T-helper 17 cell (primary cell): ENCODE measurements at places on chromosomes 3 and 15.

GRCh38 chr3:57544181-57545125 is at the start of gene DNAH12:
TSS of gene DNAH12 (minus strand) at chr3:57544344. CDS start at chr3:57542870, 1,474 bp downstream.
- no peak for DNase-seq

DNA sequence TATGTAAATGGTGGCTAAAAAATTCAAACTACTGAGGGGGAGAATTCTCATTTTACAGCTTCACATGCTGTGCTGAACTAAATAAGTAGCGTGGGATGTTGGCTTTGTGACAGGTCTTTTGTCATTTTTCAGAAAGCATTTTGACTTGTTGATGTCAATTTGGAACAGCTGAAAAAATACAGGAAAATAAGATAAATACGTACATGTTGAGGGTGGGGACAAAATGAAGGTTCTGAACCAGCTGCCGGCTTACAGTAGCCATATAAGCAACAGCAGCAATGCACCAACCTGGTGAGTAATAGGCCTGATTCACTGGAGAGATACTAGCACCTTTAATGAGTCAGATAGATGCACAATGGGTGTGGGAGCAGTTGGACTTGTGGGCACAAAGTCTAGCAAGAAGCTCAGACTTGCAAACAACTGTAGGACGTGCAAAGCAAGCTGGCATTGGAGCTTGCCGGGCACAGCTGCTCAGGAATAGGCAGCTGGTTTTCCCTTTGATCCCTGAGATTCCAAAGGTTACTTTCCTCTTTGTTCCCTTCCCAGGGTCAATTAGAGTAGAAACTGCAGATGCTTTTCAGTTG is 12.9 kb downstream of the B3GNT5 start:
- no peak for DNase-seq

- no peak for DNase-seq
Observed at GRCh38 chr3:61637088-61638051, 76.0 kb downstream of the PTPRG start.

GRCh38 chr15:40565333-40566238 is 744 bp upstream of the CCDC32 start:
- no peak for DNase-seq

- no peak for DNase-seq
Observed at GRCh38 chr3:16439163-16439847, 74.2 kb downstream of the RFTN1 start.

GRCh38 chr3:177746337-177746933 is 549.2 kb upstream of the TBL1XR1 start:
- no peak for DNase-seq

GRCh38 chr3:122085673-122086072 is 30.5 kb downstream of the CD86 start:
- no peak for DNase-seq

GRCh38 chr3:187975561-187976364 is 178.2 kb upstream of the LPP start:
- DNase-seq: no peak

- DNase-seq: no peak
Observed at GRCh38 chr3:32420126-32421038, 28.7 kb downstream of the CMTM7 start.

GRCh38 chr3:31240466-31240865 is 292.3 kb upstream of the STT3B start:
- DNase-seq: no peak

DNA sequence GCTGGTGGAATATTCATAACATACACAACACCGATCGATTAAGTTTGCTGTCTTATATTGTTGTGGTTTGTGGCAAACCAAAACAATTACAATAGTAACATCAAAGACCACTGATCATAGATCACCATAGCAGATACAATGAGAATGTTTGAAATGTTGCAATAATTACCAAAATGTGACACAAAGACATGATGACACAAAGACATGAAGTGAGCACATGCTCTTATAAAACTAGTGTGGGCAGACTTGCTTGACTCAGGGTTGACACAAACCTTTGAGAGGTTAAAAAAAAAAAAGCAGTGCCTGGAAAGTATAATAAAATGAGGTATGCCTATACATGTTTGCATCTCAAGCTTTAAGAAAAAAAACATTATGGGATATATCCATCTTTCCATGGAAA is 130.3 kb downstream of the NR1I2 start:
- DNase-seq: no peak

GRCh38 chr3:107704477-107704876 is 181.7 kb downstream of the BBX start:
- no peak for DNase-seq

GRCh38 chr15:51796847-51797401 is 32.5 kb upstream of the TMOD3 start:
- DNase-seq: no peak

DNA sequence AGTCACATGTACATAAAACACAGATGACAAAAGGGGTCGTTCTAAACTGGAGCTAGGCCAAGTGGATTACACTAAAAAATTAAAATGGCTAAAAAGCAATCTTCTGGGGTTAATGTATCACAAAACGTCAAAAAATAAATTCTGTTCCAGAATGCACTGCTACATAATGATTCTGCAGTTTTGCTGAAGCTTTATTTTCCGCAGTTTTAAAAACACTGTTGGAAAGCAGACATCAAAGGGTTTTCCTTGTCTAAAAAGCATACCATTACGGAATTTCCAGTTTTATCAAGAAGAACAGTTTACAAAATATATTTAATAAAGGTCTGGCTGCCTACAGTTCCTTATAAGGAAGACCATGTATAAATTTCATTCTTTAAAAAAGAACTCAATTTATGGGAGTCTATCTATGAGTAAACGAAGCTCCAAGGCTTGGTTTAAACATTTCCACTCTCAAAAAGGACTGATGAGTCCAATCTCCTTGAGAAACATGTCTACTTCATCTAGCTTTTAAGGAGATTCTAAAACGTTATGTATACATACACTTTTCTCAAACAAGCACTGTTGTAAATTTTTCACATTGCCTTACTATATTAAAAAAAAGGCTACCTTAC is 1.3 kb downstream of the DMXL2 start:
- no peak for DNase-seq

DNA sequence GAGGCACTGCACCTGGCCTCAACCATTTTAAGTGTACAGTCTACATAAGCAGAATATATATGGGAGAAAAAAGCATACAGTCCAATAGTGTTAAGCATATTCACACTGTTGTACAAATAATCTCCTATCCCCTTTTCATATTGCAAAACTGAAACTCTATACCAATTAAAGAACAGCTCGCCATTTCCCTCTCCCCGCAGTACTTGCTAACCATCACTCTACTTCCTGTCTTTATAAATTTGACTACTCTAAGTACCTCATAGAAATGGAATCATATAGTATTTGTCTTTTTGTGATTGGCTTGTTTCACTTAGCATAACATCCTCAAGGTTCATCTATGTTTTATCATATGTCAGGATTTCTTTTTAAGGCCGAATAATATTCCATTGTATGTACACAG is 21.6 kb upstream of the TASOR start:
- DNase-seq: no peak

GRCh38 chr15:89469426-89470096 is 26.8 kb downstream of the RHCG start:
- DNase-seq: no peak

DNA sequence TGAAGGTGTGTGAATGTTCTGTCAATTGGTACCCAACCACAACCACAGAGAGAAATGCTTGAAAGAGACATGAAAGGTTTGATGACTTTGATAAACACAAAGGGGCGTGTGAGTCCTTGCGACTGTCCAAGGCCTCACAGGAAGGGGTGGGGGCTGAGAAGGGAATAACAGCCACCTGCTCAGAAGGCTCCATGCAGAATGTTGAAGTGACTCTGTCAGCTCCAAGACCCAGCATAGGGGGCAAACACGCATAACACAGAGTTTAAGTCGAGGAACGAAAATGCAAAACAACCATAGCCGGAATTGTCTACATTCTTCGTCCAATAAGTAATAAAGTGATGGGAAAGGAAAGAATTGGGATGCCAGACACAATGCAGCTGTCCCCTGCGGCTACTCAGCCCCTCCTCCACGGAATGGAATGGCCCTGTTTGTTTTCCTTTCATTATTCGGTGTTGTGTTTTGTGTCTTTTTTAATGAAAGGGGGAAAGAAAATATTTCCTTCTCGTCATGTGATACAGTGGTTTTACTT is 19.9 kb downstream of the TMEM212 start:
- no peak for DNase-seq

- no peak for DNase-seq
Observed at GRCh38 chr3:136982520-136983138, 24.8 kb downstream of the IL20RB start.

- DNase-seq: no peak
Observed at GRCh38 chr3:159830523-159831154, 158.0 kb upstream of the IL12A start.

DNA sequence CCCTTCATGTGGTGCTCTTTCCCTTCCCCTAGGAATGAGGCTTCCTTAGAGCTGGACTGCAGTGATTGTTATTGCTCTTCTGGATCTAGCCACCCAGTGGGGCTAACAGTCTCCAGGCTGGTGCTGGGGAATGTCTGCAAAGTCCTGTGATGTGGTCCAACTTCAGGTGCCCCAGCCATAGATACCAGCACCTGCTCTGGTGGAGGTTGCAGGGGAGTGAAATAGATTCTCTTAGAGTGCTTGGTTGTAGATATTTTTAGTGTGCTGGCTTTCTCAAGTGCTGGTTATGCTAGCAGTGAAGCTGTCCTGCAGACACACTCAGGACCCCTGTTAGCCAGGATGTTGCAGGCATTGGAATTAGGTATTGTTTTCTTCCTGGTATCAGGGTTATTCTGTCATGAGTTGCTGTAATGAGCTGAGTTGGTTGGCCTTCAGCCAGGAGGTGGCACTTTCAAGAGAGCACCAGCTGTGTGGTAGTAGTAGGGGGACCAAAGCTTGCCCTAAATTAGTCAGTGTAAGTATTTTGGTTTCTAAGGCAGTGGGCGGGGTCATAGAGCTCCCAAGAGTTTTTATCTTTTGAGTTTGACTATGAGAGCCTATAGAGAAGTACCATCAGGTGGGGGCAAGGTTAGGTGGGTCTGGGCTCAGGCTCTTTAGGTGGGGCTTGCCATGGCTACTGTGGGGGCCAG is 317.5 kb upstream of the SGO1 start:
- DNase-seq: no peak

DNA sequence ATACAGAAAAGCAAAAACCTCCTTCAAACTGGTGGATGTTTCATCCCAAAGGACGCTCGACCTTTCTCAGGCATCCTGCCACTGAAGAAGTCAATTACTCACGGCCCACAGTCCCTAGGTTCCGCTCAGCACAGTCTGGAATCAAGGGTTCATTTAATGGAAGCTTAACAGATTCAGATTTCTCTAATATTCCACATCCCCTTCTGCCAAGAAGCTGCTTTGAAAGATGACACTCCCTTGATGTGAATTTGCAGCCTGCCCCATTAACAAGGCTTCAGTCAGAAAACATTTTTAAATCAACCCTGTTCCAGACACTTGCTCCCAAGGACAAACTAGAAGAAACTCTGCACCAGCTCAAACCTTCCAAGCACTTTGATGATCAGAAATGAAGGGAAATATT is 81.2 kb downstream of the LIPC start:
- no peak for DNase-seq

- DNase-seq: no peak
Observed at GRCh38 chr3:12870942-12871341, 29.6 kb upstream of the RPL32 start.

GRCh38 chr3:159904455-159904854 is 84.2 kb upstream of the IL12A start:
- no peak for DNase-seq

GRCh38 chr15:95025924-95026728 is 794.8 kb downstream of the MCTP2 start:
- no peak for DNase-seq

DNA sequence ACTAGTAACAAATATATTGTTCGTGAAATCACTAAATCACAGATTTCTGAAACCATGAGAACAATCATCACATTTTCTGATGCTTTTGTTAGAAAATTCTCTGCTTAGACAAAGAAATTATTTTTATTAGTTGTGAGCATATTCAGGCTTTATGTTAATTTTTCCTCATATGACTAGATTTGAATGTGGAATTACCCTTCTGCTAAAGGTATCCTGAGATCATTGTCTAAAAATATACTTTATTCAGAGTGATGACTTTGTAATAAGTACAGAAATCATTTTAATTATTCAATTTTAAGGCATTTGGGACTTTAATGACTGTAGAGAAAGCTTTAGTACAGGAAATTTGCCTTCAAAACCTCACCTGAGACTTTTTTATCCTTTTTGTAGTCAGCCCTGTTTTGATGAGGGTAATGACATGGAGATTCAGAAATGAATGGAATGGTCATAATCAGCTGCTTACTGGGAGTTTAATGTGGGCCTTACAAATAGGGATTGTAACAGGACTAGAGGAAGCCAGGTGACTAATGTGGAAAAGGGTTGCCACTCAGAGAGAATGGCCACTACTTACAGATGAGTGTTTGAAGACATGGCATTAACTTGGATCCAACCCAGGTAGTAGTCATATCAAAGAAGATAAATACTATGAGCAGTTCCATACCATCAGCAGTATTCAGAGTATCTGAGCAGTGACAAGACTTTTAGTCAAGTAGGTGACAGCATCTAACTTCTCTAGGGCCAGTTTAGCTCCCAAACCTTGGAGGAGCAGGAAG is 148.3 kb downstream of the MBNL1 start:
- no peak for DNase-seq

GRCh38 chr15:58413253-58413652 is 18.5 kb upstream of the LIPC start:
- DNase-seq: no peak

GRCh38 chr3:17009826-17010225 is 125.1 kb downstream of the PLCL2 start:
- DNase-seq: no peak

DNA sequence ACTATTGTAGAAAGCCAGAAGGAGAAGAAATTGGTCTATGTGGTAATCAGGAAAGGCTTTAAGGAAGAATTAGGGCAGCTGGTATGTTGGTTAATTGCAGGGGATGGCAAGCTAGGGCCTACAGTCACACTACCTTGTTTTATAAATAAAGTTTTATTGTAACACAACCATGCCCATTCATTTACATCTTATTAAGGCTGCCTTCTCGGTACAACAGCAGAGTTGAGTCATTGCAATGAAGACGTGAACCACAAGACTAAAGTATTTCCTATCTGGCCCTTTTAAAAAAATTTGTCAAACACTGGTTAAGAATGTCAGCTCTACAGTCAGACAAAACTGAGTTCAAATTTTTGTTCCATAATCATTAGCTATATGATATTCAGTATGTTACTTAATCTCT is 8.3 kb downstream of the SERPINI1 start:
- no peak for DNase-seq
